Muscle of back (tissue), 13 donors: ENCODE measurements at places on chromosomes 1 and 21.

DNA sequence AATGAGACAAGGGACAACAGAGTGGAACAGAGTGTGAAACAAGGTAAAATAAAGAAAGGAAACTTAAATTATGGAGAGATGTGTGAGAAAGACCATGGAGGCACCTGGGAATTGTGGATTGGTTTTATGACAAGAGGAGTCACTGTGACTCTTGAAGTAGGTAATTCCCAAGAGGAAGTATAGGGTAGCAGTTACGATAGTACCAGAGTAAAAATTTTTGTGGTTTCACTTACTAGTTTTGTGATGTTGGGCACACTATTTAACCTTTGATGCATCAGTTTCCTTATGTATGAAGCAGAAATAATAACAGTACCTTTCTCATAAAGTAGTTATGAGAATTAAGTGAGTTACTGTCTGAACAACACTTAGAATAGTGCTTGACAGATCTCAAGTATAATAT is 267.9 kb upstream of the DPYD start:
- DNase-seq, result no peak

- no peak for DNase-seq
These were observed 45.3 kb downstream of the PDE9A start for GRCh38 chr21:42698733-42699132.

DNA sequence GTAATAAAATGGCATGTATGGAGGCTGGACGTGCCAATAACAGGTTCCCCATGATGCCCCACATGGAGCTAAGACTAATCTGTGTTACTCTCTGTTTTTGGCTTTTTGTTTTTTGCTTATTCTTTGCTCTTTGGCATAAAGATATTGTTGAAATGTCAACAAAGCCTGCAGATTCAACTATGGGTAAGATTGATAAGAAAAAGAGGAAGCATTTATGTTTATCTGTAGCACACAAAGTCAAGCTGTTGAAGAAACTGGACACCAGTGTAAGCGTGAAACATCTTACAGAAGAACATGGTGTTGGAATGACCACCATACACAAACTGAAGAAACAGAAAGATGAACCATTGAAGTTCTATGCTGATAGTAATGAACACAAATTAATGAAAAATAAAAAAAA is 402.7 kb downstream of the LTN1 start:
- no peak for DNase-seq

- peak; percentile 43 for DNase-seq
These were observed 346.1 kb downstream of the SIPA1L2 start for GRCh38 chr1:232283864-232284263.

- DNase-seq, result peak; percentile 61
These were observed 37.4 kb downstream of the UBE2T start for GRCh38 chr1:202304375-202304774.

DNA sequence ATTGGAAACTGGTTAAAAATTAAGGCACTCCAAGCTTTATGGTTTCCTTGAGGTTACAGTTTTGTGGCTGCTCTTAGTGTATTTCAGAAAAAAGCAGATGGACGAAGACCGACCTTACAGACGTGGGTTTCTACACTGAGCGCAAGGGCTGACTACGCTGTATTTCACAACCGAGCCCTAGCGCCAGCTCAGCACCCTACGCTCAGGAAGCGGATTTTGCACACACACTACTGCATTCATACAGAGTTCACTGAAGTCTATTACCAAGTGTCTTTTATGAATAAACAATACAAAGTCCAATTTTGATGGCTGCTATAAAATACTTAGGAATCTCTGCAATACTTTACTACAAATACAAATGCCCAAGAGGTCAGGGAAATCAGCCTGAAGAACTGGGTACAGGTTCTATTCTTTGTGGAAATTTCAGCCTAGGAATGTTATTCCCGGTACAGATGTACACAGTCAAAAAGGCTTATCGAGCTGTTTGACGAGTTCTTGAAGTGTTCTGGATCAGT is 23.8 kb downstream of the PTTG1IP start:
- DNase-seq, result no peak

- DNase-seq, result no peak
These were observed 140.7 kb downstream of the CYYR1 start for GRCh38 chr21:26432410-26432809.

DNA sequence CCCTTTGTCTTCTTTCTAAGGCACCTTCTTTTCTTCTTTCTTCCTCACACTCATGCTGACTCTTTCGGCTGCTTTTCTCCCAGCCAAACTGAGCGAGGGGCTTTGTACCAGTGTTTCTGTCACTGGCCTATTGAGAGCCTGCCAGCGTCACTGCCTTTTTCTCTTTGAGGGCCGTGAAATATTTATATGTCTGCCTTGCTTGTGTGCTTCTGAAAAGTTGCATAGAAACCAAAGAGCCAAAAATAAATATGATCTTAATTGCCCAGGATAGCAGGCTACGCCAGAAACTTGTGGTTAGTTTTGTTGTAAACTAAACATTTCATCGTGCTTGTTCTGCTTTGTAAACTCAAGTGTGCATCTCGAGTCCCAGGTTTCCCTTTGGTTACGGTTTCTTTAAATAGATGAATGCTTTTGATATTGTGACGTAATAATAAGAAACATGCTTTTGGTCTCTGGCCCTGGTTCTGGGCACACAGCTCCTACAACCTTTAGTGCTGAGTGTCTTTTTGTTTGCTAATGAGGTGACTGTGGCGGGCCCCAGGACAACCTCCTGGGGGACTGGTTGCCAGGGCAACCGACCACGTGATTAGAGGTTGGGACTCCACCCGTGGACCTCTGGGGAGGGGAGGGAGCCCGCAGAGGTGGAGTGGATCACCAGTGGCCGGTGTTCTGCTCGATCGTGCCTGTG is 10.8 kb downstream of the SLC37A1 start:
- peak; percentile 12 for DNase-seq

DNA sequence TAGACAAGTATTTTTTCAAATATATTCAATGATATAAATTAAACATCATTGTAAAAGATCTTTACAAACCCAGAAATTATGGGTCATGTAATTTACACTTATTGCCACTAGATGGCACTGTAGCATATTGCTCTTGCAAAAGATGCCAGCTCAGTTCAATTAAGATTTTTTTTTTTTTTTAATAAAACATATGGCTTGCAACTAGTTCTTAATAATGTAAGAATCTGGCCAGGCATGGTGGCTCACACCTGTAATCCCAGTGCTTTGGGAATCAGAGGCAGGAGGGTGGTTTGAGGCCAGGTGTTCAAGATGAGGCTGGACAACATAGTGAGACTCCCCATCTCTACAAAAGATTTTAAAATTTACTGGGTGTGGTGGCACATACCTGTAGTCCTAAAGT is 49.4 kb upstream of the DESI2 start:
- peak; percentile 41 for DNase-seq

DNA sequence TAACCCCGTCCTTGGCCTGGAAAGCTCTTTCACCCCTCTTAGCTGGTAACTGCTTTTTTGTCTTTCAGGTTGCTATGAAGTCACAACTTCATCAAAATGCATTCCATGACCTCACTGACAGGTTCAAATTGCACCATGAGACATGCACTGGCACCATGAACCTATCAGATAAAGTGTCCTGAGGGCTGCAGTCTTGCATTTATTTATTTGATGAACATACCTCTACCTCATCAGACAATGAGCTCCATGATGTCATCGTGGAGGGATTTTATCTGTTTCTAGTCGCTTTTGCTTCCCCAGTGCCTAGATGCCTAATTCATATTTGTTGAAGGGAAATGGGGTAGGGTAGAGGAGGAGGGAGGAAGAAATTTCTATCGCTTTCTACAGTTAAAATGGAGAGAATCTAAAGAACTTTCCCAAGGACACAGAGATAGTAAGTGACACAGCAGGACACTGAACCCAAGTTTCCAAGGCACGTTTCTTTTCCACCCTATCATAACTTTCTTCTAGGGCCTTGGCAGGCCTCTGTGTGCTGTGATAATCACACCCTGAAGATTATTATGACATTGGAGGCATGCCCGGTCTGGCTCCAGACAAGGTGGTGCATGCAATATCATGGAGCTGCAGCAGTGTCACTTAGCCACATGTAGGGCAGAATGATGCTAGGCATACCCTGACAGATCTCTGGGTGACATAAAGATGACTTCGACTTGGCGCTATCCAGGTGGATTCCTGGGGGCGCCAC is 69.5 kb downstream of the CD58 start:
- no peak for DNase-seq

GRCh38 chr21:26099610-26100219 is 70.9 kb downstream of the APP start:
- DNase-seq, result peak; percentile 41

DNA sequence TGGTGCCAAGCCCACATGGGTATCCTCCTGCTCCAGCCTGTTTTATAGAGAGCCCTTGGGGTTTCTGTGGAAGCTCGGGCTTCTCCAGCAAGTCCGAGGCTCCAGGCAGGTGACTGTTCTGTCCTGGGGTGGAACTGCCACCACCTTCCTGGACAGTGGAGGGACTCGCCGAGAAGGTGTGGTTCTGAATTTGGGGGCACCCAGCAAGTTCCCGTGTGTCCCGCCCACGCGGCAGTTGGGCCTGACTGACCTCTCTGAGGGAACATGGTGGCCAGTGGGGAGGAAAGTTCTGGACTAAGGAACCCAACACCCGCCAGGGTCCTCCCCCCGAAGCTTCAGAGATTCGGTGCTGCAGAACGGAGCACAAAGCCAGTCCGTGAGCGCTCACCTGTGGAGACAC is 158.1 kb upstream of the C1orf174 start:
- DNase-seq, result no peak

GRCh38 chr1:24714859-24715520 is 30.3 kb upstream of the CLIC4 start:
- no peak for DNase-seq

GRCh38 chr1:167305059-167305705 is 84.5 kb downstream of the POU2F1 start:
- no peak for DNase-seq

GRCh38 chr1:24323281-24323680 is 4.1 kb downstream of the GRHL3 start:
- DNase-seq, result no peak

GRCh38 chr1:94919241-94920030 is 7.5 kb downstream of the CNN3 start:
- DNase-seq, result peak; percentile 34

DNA sequence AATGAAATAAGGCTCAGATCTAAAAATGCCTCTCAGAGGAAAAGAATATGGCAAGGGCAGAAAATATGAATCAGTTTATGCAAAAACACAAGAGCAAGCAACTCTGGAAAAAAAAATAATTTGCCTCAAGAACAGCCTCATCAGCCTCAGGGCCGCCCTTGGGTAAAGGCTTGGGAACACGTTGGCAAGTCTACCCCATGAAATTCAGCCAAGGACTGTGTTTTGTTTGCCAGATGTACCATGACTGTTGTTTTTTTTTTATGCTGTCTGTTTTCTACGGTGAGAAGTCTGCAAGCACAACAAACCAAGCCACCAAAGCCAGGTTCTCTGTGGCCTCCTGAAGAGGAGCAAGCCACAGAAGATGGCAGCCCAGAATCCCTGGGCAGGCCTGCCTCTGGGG is 18.0 kb downstream of the HHIPL2 start:
- no peak for DNase-seq

GRCh38 chr1:12014141-12014991 is 4.9 kb upstream of the MIIP start:
- DNase-seq, result no peak

GRCh38 chr1:228275430-228276173 is 67.8 kb downstream of the OBSCN start:
- DNase-seq, result peak; percentile 92

DNA sequence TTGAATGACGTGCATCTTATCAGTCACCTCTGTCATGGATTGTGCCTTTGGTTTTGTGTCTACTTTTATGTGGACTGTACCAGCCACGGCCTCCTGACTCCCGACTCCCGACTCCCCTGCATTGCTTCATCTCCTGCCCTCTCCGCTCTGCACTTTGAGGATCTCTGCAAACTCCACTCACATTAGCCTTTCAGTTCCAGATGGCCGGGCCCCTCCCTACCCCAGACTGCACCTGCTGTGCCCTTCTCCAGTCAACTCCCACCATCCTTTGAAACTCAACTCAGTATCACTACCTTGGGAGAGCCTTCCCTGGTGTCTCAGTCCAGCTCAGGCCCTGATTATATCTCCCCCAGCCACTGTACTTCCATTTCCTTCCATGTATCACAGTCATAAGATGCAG is 71.4 kb downstream of the MDM4 start:
- DNase-seq, result no peak

DNA sequence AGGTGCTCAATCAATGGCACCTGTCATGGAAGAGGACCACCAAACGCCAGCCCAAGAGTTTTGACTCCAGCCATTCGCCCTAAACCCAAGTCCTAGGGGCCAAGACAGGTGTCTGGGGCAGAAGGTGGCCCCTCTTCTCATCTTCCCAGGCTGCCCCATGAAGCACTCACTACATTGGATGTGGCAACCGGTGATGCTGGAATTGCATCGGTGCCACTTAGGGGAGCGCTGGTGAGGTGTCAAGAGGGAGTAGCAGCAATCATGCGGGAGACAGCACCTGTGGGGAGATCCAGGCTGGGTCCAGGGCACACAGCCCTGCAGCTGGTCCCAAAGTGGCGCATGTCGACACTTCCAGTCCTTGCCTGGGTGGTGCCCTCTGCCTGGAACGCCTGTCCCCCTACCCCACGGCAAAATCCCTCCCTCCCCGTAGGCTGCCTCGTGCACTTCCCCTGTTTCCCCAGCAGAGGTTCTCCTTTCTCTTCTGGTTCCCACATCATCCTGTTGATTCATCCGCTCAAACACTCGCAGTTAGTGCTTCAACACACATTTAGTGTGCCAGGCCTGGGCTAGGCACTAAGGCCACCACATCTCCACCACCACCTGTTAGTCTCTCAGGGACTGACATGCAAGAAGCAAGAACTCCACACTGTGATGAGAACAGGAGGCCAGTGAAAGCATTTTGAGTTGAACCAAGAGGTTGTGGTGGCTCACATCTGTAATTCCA is 18.5 kb downstream of the PLA2G2D start:
- DNase-seq, result peak; percentile 16

DNA sequence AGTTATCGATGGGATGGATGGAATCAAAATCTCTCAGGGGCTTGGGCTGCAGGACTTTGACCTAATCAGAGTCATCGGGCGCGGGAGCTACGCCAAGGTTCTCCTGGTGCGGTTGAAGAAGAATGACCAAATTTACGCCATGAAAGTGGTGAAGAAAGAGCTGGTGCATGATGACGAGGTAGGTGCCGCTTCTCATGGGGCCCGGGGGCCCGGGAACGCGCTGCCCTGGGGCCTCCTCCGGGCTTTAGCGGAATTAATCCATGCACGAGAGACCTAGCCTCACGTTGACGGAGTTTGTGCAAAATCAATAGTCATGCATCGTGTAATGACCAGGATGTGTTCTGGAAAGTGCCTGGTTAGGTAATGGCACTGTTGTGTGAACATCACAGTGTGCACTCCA is 43.8 kb downstream of the FAAP20 start:
- DNase-seq, result no peak
